ENCODE measurements at places on chromosomes 7 and 10.
A peak's percentile ranks its signal among the peaks of the same experiment; 100 is the strongest.

- no peak for DNase-seq
Measured at GRCh38 chr10:91311601-91312381, 91.3 kb downstream of the PCGF5 start.

DNA sequence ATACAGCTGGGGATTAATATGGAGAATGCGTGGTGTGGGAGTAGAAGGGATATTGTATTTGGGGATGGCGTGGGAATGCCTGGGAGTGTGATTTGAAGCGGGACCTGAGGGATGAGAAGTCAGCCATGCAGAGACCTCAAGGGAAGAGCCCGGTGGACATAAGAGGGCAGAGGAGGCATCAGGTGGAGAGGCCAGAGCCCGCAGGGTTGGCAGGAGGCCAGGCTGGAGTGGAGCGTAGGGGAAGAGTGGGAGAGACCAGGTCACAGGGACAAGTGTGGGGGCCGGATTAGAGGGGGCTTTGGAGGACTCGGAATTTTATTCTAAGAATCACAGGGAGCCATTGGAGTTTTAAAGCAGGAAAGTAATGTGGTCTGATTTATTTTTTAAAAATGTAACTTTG, 2.0 kb downstream of the NDUFB2 start:
- DNase-seq: no peak

DNA sequence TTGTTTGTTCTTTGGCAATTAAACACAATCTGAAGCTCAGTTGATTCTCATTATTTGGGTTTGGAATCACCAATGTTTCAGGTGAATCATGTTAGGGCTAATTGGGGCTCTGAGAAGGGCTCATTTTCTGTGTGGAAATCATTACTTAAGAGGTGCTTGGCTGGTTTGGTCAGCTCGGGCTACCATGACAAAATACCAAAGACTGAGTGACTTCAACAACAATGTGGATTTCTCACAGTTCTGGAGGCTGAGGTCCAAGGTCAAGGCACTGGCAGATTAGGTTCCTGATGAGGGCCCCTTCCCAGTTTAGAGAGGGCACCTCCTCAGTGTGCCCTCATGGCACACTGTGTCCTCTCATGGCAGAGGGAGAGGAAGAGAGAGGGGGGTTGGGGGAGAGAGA, 121.3 kb downstream of the ZNF248 start:
- DNase-seq: no peak

- no peak for DNase-seq
Measured at GRCh38 chr7:138934861-138935260, 46.3 kb downstream of the KIAA1549 start.

- no peak for DNase-seq
Measured at GRCh38 chr10:27399871-27400270, 104.2 kb upstream of the RAB18 start.

DNA sequence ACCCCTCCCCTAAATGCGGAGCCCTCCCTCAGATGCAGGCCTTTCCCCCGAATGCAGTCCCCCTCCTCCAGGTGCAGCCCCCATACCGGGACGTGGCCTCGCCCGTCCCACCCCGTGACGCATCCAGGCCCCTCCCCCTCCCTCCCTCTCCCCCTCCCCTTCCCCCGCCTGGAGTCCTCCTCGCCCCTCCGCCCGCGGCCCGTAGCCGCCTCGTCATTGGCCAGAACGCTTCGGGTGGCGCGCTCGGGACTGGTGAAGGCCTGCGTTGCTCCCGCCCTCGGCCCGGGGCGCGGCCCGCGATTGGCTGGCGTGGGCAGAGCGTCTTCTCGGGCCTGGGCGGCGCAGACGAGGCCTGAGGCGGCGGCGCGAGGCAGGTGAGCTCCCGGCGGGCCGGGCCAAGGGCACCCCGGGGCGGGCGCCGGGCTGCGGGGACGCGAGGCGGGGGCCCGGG, 16.0 kb upstream of the SUN1 start:
- DNase-seq: peak; percentile 97

DNA sequence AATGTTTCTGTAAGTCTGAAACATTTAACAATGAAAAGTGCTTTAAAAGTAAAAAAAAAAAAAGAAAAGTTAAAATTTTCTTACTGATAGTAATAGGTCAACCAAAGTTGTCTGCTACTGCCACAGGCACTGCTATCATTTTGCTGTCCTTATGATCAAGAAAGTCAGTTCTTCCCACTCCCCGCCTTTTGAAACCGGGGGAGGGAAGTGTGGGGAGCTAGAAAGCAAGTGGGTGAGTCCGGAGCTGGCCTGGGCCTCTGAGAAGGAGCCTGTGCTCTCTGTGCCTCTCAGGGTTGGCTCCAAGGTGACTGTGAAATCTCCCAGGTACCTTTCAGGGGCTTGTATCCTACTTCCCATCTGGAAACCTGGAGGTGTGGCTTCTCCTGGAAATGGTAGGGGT, 7.3 kb downstream of the C7orf57 start:
- DNase-seq: no peak

DNA sequence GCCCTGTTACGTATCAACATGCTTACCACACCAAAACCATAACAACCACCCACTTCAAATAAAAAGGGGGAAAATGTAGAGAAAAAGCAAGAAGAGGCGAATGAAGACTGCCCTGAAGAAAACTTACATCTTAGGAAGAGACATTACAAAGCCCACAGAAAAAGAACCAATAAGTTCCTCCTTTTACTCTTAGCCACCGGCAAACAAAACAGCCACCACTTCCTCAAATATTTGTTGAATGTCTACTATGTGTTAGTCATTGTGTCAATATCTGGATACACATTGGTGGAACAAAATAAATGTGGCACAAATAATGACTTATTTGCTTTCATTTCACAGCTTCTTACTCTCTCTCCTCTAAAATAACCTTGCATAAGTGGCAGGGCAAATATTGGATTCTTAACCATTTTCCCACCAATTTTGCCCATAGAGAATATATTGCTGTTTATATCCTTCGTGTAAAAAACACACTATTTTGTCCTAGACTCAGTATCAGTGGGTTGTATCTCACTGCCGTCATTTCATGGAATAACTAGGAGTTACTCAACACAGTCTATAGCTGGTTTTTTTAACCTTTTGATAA, 106.8 kb downstream of the ANK3 start:
- no peak for DNase-seq

DNA sequence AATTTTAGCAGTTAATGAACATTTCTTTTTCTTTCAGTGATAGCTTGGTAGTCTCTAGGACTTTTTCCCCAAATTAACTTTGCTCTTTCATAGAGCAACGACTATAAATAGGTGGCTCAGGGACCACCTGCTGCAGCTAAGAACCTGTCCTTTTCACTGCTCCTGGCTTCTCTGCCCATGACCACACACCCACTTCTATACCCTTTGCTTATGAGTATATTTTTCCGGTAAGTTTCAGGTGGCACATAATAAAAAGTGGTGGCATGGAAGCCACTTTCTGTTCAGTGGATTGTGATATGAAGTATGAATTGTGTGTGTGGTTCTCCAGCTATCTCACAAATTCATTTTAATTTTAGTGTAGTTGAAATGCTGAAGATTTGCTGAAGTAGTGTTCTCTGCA, 1.2 kb downstream of the ING3 start:
- no peak for DNase-seq

GRCh38 chr10:16459423-16459939, 22.7 kb downstream of the PTER start:
- no peak for DNase-seq

- DNase-seq: no peak
Measured at GRCh38 chr10:86366033-86366901, at the start of gene GRID1. Gene GRID1, minus strand, starts transcription at chr10:86366795.

DNA sequence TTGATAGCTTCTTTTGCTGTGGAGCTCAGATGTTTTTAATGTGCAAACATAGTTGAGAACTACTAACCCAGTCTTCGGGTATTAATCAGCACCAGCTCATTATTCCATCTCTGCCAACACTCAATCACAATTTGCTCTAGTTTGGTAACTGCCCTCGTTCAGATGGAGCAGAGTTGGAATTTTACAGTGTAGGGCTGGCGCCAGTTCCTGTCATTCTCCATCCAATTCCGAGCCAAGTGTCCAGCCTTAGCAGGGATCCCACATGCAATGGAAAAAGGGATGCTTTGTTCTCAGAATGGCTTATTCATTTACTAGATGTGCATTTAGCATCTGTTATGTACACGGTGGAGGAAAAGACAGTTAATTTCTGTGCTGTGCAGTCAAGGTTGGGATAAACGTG, 504.5 kb upstream of the GALNT17 start:
- DNase-seq: no peak

DNA sequence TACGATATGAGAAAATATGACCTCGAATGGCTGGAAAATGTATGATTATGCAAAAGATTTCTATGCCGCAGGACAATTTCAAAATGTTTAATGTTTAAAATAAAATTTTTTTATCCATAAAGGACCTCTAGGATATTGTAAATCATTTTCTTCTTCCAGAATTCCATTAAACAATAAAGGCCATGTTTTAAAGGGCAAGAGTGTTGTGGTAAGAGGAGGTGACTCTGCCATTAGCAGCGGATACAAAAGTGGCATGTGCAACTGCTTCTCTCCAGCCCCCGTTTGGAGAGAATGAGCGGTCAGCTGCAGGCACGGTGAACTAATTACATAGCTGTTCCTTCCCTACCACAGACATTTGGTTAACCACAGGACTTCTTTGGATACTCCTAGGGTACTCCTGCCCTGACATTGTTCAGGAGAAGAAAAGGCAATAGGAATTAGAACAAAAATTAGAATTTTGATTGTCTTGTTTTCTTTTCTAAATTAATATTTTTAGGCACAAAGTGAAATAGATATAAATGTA, 63.8 kb downstream of the HBP1 start:
- no peak for DNase-seq

DNA sequence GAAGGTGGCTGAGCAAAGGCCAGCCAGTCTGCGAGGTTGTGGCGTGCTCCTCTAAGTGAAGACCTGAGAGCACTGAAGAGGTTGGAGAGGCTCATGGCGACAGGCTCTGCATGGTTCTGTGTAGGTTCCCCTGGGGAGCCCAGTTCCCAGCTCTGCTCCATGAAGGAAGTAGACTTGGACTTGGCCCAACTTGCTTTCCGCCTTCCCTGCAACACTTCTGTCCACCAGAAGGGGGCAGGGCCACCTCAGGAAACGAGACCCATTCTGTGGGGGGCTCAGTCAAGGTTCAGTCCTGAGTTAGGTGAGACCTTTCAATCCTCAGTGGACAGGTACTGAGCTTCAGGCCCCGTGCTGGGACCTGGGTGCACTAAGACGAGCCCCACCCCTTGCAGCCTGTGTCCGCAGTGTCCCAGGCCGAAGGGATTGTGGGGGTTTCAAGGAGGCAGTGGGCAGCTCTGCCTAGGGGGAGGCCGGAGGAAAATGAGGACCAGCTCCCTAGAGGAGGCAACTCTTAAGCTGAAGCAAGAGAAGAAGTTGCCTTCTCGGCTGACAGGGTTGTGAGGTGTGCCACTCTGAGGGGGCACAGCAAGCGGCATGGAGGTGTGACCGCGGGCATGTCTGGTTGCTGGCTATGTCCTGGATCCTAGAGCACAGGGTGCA, 15.0 kb upstream of the PCBD1 start:
- peak; percentile 43 for DNase-seq

- DNase-seq: no peak
Measured at GRCh38 chr7:120720317-120720716, 137.6 kb downstream of the TSPAN12 start.

DNA sequence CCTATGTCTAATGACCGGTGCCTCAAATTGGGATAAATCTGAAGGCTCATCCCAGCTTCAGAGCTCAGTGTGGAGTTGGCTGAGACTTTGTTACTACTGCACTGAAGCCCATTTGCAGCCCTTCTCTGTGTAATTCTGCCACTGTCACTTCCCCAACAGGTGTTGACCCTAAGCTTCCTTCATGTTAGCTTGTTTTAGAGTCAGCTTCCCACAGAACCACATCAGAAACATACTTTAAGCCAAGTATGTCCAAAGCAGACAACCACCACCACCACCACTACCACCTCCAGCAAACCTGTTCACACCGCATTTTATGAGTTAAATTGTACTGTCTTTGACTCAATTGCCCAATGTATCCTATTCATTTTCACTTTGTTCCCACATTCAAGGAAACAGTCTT, 25.2 kb upstream of the GNAT3 start:
- no peak for DNase-seq

- DNase-seq: no peak
Measured at GRCh38 chr7:127900141-127900540, 131.1 kb downstream of the LRRC4 start.

- DNase-seq: peak; percentile 81
Measured at GRCh38 chr7:55550010-55550663, 22.2 kb downstream of the VOPP1 start.

DNA sequence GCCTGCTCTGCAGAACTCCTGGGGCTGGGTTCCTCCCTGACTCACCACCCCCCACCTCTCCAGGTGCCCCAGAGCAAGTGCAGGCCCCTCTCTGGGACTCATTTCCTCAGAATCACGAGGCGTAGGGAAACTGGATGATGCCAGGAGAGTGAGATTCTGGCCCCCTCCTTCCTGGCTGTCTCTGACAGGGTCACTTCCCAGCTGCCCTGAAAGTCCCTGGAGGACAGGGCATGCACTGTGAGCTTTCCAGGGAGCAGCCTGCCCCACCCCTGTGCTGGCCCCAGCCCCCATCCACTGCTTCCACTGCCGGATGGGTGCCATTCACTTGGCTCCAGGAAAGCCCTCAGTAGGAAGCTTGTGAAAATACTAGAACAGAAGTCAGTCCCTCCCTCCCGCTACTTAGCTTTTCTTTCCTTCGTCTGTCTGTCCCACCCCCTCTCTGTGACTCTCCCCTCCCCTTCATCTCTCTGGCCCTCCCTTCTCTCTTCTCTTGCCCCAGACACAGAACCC, 10.4 kb downstream of the TACR2 start:
- DNase-seq: no peak

GRCh38 chr10:85651497-85651882, 715.1 kb downstream of the GRID1 start:
- no peak for DNase-seq

DNA sequence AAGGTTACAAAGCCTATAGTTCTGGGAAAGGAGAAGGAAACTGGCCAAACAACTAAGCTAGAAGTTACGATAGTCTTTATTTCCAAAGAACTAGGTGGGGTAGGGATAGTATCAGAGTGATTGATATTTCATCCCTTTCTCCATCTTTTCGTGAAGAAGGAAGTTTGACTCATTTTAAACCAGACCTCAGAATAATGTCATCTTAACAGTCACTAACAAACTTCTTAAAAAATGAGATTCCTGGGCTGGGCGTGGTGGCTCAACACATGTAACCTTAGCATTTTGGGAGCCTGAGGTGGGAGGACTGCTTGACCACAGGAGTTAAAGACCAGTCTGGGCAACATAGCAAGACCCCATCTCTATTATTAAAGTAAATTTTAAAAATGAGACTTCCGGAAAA, 69.4 kb downstream of the ARL4A start:
- DNase-seq: no peak

DNA sequence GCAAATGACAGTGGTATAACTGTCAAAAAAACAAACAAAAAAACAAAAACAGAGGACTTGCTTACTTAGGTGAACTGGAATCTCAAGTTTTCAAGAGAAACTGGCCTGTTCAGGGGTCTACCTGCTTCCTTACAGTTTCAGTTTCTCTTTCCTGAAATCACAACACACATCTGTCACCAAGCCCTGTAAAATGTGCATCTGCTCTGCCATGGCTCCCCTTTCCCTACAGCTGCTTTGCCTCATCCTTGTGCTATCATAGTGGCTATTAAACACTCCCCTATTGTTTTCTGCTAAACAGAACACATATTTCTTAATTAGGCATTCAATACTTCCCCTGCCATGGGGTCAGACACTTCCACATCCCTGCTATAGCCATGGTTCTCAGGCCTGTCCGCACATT, 37.6 kb downstream of the CPED1 start:
- DNase-seq: no peak

- DNase-seq: no peak
Measured at GRCh38 chr7:134718211-134718875, 61.1 kb upstream of the CALD1 start.
